ENCODE measurements at places on chromosomes 2 and 18. TPM values are rescaled to one million over a fixed set of nuclear protein-coding genes. Genes with fewer than 3 reads are reported as not detected.

DSEL gene
- 0.29 TPM for total RNA-seq

LYG2 gene
- total RNA-seq, result 0.17 TPM

CHMP1B gene
- 34.1 TPM for total RNA-seq

PROKR1 gene
- total RNA-seq, result not detected

DCDC2C gene
- 0.54 TPM for total RNA-seq

LCT gene
- total RNA-seq, result 0.03 TPM

HOXD8 gene
- total RNA-seq, result 5.4 TPM

GAL3ST2 gene
- total RNA-seq, result 0.36 TPM

Measured in A549 treated with RU486 at 1 μM for 4 hours (cell line).